ENCODE measurements at places on chromosomes 13 and 19. TPM values are rescaled to one million over a fixed set of nuclear protein-coding genes. Genes with fewer than 3 reads are reported as not detected.

Gene ZNF675
- 16.3 TPM for total RNA-seq

Gene TMC4
- 0.51 TPM for total RNA-seq

Gene CILP2
- 0.06 TPM for total RNA-seq

Gene MED26
- 7.4 TPM for total RNA-seq

Gene RASIP1
- 0.26 TPM for total RNA-seq

Gene KLK14
- total RNA-seq: not detected

Gene SCAMP4
- 147 TPM for total RNA-seq

Gene KLK12
- not detected for total RNA-seq

Gene AMH
- 14.1 TPM for total RNA-seq

Gene UPK1A
- not detected for total RNA-seq

Gene POU2F2
- total RNA-seq: not detected

Gene CGB1
- total RNA-seq: not detected

Gene CYP4F11
- total RNA-seq: 0.06 TPM

Gene CGB7
- total RNA-seq: 1.5 TPM

Gene AP1M1
- total RNA-seq: 182 TPM

Gene GRIN2D
- not detected for total RNA-seq

Gene RNF113B
- not detected for total RNA-seq

Gene CACNG6
- 0.17 TPM for total RNA-seq

Gene SHISA7
- 0.06 TPM for total RNA-seq

Gene TMEM86B
- 1.5 TPM for total RNA-seq

Gene LRRC63
- total RNA-seq: not detected

Gene ARHGAP33
- 6.4 TPM for total RNA-seq

Gene ZNF121
- total RNA-seq: 30.4 TPM

Gene FFAR3
- not detected for total RNA-seq

Gene ZNF763
- 0.69 TPM for total RNA-seq

Gene MADCAM1
- 0.23 TPM for total RNA-seq

Gene CNMD
- not detected for total RNA-seq

Gene IL11
- total RNA-seq: 1.7 TPM

Gene USHBP1
- not detected for total RNA-seq

Gene GPR18
- total RNA-seq: not detected

Gene CEACAM4
- not detected for total RNA-seq

Measured in LHCN-M2 (cell line).